Activated naive CD8-positive, alpha-beta T cell treated with anti-CD3 and anti-CD28 coated beads for 36 hours (primary cell): ENCODE measurements at places on chromosomes 5 and 9.

DNA sequence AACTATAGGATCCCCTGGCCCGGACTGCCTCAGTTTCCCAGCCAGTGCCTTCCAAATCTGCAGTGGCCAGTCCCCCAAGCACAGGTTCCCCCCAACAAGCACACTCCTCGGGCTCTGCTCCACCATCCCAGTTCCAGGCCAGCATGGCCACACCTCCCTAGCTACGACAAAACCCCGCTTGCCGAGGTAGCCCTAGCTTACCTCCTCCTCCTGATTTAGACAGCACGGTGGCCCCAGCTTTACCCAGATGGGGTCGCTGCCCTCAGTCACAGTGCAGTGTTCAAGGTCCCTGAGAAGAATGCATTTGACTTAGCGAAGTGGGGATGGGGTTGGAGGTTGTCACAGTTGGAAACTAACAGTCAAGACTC, 40.8 kb upstream of the GARNL3 start:
- DNase-seq: no peak

DNA sequence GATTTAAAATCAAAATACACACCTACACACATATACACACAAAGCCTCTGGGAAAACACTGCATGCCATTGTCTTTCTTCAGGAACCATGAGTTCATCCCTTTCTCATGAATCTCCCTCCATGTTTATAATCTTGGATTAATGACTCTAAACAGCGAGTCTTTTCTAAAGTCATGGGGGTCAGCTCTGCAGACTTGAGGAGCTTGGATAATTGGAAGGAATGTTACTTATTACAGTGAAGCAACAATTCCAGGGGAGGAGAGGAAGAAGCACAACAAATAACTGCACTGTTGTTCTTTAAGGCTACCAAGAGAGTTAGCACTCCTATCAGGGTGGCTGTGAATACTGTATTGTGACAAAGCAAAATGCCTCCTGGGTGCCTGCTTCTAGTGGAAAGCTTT, 444.7 kb downstream of the ANXA1 start:
- DNase-seq: no peak

DNA sequence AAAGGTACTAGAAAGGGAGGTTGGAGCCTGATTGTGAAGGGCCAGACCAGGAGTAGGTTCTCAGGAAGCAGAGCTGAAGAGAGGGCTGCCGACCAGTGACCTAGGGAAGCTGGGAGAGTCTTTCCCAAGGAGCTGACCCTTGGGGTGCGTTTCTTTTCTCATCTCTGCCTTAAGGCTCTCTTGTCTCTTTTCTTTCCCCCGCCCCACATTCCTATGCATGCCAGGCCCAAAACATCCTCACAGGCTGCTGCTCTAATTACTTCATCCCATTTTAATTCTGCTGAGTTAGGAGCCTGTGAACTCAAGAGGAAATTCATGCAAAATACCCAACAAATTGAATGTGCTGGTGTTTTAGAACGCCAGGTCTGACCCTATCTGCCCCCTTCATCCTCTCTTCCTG, 46.9 kb upstream of the HSPA9 start:
- no peak for DNase-seq

DNA sequence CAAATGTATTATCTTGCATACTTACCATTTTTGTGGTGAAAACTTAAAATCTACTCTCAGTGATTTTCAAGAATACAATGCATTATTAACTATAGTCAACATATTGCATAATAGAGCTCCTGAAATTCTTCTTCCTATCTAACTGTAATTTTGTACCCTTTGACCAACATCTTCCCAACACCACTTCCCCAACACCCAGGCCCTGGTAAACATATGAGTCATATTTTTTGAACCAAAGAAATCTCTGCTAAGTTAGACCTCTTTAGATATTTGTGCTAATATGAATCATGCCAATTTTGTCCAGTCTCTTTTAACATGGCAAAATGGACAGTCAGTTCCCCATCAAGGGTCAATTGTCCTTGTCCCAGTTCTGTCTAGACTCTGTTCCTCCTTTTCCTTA, 18.5 kb upstream of the RGS7BP start:
- DNase-seq: no peak

DNA sequence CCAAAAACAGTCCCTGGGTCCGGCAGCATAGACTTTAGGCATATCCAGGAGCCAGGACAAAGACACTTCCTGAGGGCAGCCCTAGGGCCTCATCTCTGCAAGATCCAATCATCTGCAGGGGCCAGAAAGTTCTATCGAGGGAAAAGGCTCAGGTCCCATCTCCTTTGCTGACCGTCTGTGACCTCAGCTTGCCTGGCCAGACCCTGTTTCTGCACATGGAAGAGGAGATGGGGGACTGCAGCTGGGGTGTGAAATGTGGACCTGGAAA, 51.0 kb upstream of the FCN1 start:
- no peak for DNase-seq

DNA sequence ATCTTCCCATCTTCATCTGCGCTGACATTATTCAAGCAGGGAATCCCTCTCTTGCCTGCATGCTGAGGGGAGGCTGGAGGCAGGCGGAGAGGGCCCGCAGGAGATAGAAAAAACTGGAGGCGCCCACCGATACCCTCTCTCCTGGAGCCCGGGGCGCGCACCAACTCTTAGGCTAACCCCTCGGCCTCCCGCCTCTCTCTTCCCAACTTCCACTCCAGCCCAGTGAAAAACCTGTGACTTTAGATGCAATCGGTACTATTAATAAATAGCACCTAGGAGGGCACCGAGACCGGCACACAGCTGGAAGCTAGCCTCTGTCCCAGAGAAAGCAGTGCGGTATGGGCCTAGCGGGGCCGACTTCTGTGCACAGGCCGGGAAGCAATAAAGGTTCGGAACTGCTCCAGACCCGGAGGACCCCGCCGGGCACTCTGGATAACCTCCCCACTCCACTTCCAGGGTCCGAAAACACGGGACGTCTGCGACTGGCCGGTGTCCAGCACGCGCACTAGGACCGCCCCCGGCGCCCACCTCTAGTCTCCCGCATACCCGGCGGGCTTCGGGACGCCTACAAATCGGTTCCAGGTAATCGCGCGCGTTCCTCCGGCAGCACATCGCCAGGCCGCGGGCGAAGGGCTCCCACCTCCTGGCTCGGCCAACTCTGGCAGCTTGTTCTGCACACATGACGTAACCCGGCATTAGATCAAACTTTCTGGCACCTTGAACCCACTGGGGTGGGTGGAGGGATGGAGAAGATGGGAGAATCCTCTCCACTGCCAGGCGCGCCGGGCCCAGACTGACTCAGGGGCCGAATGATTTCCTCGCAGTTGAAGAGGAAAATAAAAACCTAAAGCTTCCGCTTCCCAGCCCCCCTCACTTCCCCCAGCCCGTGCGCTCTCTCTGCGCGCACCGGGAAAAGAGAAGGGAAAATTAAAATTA, 1.4 kb downstream of the EFNA5 start:
- no peak for DNase-seq

DNA sequence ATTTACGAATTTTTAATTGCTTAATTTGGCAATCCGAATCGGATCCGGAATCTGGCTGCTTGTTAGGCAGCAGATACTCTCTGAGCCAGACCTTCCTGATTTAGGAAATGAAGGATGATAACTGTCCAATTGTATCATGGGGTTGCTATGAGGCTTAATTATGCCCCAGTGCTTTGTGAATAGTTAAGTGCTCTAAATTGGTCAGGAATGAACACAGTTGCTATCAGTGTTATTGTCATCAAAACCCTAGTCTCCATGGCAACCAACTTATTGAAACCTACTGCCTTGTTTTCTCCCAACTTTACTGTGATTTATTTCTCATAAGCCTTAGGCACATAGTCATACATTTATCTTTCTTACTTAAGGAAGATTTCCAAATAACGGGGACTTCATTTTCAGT, 47.9 kb downstream of the MAMDC2 start:
- DNase-seq: no peak

GRCh38 chr9:72156586-72156985, 7.3 kb downstream of the GDA start:
- DNase-seq: no peak

GRCh38 chr5:133459474-133460160, 152.7 kb downstream of the FSTL4 start:
- no peak for DNase-seq

DNA sequence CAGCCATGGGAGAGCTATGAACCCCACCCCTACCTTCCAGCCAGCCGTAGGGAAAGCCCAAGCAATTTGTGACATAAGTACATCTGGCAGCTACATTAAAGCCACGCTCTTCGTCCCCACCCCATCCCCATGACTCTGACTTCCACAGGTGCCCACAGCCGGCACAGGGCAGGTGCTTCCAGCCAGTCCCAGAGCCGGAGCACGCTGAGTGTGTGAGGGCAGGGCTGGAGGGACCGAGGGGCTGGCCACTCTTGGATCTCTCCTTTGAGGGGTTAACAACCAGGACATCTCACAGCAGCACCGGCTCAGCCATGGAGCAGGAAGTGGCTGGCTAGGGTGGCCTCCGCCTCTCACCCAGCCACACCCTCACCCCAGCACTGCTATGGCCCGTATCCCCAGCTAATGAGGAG, 2.4 kb upstream of the FAM78A start:
- peak; percentile 34 for DNase-seq

DNA sequence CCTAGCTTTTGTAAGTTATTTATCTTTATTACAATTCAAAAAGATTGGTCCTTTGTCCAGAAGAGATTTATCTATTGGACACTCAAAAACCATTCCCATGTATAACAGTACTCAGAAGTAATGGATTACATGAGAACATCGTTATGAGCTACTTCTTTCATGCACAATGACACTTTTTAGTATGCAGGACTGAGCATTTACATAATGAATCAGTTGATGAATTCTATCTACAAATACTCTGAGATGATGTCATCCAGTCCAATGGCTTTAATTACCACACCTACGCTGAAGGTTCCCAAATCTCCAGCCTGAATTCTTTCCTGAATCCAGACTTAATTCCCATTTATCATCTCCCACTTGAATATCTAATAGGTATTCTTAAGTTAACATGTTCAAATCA, 75.3 kb downstream of the PTBP3 start:
- no peak for DNase-seq

- DNase-seq: no peak
Observed at GRCh38 chr5:24767086-24767485, 122.3 kb upstream of the CDH10 start.

- DNase-seq: no peak
Observed at GRCh38 chr9:82616545-82616944, 446.4 kb downstream of the RASEF start.

- DNase-seq: no peak
Observed at GRCh38 chr9:82539146-82539545, 523.8 kb downstream of the RASEF start.

DNA sequence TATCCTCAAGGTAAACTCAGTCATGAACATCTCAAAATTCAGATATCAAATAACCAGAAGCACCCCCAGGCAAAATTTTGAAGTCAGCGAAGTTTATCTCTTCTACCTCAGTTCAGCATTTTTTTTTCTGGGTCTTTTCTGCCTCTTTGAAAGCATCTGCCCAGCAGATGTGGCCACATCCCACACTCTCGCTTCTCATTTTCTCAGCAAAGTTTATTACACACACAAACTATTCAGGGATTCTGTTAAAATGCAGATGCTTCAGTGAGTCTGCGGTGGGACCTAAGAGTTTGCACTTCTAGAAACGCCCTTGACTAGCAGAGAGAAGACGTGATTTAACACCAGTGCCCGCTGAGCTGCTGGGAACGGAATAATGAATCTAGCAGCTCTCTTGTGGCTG, 19.3 kb downstream of the RASEF start:
- no peak for DNase-seq

DNA sequence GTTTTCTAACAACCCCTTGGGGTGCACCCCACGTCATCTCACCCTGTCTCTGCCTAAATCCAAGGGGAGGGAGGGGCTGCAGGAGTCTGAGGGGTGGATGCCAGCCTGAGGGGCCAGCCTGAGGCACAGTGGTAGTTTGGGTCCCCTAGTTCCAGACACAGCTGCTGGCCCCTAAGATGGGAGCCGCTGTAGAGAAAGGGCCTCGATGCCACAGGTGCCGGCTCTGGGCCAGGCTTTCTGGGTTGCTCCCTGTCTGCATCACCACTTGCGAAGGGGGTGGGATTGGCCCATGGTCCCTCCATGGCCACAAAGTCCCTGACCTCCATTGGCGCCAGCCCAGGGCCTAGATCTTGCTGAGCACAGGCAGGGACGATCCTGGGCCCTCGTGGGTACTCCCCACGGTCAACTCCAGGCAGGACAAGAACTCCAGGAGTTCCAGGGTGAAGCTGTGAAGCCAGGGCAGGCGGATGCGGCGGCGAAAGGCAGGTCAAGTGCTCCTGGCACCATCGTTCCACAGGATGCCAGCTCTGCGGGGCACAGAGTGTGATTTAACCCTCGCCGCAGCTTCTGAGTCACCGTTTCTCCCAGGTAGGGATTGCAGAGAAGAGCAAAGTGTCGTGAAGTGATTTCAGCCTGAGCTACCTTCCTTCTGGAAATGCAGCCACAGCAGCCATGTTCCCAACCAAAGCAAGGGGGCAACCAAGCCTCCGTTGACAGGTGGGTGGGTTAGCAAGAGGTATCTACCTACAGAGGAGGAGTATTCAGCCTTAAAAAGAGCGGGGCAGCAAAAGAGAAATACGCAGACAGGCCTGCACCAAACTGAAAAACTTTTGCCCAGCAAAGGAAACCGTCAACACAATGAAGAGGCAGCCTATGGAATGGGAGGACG, 41.6 kb upstream of the EXOC3 start:
- DNase-seq: no peak

GRCh38 chr5:143449772-143450171, 46.3 kb upstream of the NR3C1 start:
- DNase-seq: no peak

DNA sequence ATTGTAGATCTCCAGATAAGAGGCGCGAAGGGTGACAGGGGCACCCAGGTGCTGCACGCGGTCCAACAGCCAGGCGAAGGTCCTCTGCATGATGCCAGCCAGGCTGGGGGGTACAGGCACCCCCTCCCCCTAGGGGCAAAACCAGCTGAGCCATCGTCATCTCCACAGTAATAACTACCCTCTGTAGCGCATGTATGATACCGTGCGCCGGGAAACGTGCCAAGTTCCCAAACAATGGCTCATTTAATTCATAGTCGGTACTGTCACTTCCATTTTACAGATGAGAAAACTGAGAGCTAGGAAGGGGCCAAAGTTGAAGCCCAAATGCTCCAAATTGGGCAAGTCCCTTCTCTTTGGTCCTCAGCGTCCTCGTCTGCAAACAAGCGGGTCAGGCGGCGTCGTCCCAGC, 1.5 kb downstream of the KIF12 start:
- no peak for DNase-seq

GRCh38 chr9:138042640-138043039, 165.1 kb downstream of the CACNA1B start:
- no peak for DNase-seq

GRCh38 chr9:129071526-129072126, 9.3 kb upstream of the DOLPP1 start:
- no peak for DNase-seq

DNA sequence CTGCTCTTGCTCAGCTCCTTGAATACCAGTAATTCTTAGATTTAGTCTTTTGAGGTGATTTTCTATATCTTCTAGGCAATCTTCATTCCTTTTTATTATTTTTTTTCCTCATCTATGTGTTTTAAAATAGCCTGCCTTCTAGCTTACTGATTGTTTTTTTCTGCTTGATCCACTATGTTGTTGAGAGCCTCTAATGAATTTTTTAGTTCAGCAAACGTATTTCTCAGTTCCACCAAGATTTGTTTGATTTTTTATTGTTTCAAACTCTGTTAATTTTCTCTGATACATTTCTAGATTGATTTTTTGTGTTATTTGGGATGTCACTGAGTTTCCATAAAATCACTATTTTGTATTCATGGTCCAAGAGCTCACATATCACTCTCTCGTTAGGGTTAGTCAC, 9.5 kb downstream of the POLK start:
- no peak for DNase-seq
